Urinary bladder (tissue), 4 donors: ENCODE measurements at places on chromosomes 1 and 21. TPM values are rescaled to one million over a fixed set of nuclear protein-coding genes. Genes with fewer than 3 reads are reported as not detected.

The MYOM3 gene
- 7.7 TPM for total RNA-seq

DNA sequence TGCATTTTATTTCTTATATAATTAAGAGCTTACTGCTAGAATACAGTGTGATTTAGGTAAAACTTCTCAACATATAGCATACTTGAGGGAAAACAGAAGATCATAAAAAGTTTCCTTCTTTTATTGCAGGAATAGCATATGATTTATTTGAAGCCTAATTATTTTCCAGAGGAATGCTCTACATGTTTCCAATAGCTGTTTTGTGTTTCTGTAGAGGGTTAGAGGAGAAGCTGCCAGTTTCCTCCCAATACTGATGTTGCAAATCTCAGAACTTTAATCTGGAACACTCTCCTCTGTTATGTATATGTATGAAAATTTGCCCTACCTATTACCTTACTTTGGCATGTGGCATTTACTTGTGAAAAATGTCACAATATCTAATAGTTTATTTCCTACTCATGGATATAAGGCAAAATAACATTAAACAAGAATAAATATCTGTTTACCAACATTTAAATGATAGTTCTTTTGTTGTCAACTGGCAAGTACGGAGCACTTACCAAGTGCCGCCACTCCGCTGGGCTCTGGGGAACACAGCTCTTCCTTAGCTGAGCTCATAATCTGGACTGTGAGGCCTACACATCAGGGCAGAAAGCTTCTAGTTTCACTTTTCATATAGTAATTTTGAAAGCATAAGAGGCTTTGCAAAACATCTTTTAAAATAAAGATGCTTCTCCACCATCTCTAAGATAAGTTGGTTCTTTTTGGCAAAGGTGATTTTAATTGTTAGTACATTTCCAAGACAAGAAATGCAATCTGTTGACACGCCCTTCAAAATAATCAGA lies 239.8 kb upstream of the C1orf105 start:
- DNase-seq, result no peak

DNA sequence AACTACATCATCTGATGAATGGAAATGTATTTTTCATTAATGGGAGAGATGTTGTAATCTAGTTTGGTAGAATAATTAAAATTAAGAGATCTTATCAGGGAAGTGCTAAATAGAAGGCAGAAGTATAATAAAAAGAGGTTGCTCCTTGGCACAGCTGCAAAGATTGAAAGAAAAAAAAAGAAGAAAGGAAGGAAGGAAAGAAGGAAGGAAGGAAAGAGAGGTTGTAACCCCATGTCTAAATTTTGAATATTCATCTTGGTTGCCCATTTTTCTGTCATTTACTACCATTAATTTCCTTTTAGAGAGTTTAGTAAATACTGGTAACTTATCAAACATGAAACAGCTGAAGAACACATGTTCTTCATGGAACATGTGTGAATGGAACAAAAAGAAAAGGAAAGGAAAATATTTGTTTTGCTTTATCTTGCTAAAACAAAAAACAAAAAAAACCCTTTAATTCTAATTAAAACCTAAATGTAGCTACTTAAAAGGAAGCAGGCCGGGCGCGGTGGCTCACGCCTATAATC lies 10.5 kb upstream of the MDM4 start:
- no peak for DNase-seq

The NTMT2 gene
- total RNA-seq, result 0.48 TPM

DNA sequence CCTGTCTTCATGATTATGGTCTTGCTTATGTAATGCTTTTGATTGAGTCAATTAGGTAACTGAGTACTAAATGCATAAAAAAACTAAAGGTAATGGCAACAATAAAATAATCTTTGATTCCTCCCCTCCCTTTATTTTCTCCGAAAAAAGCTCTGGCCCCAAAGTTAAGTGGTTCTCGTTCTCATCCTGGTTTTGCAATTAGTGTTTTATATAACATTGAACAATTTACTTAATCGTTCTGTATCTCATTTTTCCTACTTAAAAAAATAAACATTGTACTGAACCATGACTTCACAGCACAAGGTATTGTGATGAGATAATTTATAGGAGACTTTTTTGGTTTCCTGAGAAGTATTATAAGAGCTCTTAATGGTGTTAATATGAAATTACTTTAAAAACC lies 11.3 kb downstream of the SLC22A15 start:
- no peak for DNase-seq

DNA sequence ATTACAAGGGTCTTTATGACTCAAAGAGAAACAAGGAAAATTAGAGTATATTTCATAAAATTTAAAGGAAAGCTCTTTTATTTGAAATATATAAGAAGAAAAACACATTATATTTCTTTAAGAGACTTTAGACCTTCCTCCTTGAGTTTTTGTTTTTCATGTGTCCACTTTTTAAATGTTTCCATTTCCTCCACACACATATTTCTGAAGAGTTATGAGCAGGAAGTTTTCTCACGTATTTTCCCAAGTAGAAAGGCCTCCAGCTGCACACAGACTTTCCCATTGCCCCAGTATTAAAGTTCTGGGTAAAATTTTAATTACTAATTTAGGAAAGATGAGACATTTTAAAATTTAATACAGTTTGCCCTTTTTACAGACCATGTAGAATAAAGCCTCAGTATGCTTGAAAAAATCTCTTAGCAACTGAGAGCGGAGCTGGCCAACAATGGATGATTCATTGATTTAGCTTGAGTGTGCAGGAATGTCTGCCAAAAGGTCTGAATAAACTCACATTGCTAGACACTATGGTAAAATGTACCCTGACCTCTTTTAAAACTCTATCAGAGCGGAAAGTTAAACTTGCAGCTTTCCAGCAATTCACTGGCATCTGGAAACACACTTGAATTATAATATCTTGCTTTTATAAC lies 57.9 kb downstream of the DDAH1 start:
- DNase-seq, result peak; percentile 79

- no peak for DNase-seq
These were observed 269.9 kb downstream of the HLX start for GRCh38 chr1:221149111-221149510.

DNA sequence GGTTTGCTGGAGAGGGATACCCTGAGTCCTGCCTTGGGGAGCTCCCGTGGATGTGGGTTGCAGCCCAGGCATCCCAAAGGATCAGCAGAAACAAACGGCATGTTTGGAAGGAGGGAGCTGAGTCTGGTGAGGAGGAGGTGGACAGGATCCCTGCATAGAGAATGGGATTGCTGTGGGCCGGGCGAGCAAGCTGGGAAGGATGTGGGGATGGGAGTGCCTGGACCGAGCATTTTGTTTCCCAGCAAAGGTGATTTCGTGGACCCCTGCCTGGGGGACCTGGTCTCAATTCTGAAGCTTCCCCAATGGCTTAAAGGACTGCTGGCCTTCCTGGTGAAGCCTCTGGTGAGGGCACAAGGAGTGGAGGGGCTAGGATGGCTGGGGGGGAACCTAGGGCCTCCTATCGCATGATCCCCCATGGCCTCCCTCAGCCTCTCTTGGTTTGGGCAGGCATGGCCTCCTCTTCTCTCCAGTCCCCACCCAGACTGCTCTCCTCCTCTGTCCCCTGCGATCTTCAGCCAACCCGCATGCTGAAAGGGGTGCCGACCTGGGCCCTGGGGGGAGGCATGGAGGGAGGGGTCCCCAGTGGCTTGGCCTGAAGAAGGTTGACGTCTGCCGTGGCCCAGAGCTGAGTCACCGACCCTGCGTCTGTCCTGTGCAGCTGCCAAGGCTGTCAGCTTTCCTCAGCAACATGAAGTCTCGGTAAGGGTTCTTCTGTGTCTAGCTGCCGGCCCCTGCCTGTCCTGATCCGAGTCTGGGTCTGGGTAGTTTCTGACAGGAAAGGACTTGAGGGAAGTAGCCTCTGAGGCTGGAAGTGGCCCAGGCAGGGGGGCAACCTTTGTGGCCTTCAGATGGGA lies 16.3 kb downstream of the FAAH start:
- no peak for DNase-seq

GRCh38 chr21:36697851-36698384 lies 997 bp upstream of the SIM2 start:
- DNase-seq, result no peak

GRCh38 chr1:222413991-222414549 lies 133.8 kb downstream of the HHIPL2 start:
- no peak for DNase-seq

The RAVER2 gene
- 25.7 TPM for total RNA-seq

The AKNAD1 gene
- 1.8 TPM for total RNA-seq

GRCh38 chr21:31284797-31285397 lies 59.2 kb downstream of the TIAM1 start:
- no peak for DNase-seq

GRCh38 chr1:231724876-231725647 lies 98.5 kb downstream of the DISC1 start:
- no peak for DNase-seq

The HSF2BP gene
- 1.1 TPM for total RNA-seq

GRCh38 chr1:54409156-54410142 lies 3.3 kb upstream of the SSBP3 start:
- no peak for DNase-seq

DNA sequence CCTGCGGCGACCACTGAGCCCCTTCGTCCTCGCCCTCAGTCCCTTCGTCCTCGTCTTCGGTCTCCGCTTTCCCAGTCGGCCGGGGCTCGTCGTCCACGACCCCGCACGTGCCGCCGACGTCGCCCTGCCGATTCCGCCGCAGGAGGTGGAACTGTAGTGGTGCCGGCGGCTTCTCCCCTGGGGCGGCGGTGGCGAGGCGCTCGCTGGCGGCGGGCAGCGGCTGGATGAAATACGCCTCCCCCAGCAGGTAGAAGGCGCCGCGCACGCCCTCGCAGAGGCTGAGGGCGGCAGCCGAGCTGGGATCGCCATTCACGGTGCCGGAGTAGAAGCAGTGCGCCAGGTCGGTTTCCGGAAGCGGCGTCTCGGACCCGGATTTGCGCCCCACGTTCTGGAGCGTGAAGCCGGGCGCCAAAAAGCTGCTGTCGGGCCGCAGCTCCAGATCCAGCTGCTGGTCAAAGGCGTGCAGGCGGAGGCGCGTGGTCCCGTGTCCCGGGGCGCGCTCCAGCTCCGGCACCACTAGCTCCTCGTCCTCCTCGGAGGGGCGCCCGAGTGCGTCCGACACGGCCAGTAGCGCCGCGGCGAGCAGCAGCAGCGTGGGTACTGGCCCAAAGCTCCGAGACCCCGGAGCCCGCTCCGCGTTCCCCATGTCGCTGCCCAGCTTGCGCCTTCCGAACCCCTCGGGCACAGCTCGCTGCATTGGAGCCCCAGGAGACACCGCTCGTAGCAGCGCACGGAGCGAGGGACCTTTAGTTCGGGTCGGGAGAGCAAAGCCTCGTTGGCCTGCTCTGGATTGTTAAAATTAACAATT lies 747 bp downstream of the ADAMTS1 start:
- DNase-seq, result no peak

- DNase-seq, result no peak
These were observed 15.1 kb downstream of the MCL1 start for GRCh38 chr1:150564051-150564991.

GRCh38 chr1:201676197-201676596 lies 137.3 kb downstream of the NAV1 start:
- no peak for DNase-seq

GRCh38 chr1:109250454-109251276 lies 1.3 kb downstream of the CELSR2 start:
- DNase-seq, result no peak

- DNase-seq, result no peak
These were observed 135.5 kb upstream of the KIAA1614 start for GRCh38 chr1:180777072-180777689.

The TMEM82 gene
- not detected for total RNA-seq

DNA sequence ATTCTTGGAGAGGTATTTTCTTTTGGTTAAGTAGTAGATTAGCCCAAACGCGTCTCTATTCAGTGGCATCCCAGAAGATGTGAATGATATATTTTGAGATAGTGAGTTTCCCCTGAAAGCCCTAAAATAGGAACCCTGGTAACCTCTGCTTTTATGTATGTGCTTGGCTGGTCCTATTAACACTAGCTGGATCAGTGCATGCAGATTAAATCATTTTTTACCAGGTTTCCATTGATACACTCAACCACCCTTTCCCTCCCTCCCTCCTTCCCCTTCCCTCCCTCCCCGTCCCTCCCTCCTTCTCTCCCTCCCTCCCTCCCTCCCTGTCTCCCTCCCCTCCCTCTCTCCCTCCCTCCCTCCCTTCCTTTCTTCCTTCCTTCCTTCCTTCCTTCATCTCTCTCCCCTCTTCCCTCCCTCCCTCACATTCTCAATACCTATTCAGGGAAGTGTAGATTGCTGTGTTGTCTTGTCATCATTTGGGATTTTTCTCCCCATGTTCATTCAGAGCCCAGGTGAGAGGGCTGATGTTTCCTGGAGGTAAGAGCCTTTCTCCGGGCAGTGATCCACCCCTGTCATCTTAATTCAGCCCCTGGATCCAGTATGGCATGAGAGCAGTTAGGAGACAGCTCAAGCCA lies 406.8 kb downstream of the PRDM2 start:
- DNase-seq, result no peak

The RGS8 gene
- total RNA-seq, result 0.05 TPM

- DNase-seq, result no peak
These were observed 41.0 kb downstream of the WASF2 start for GRCh38 chr1:27448982-27449381.

- DNase-seq, result no peak
These were observed 696 bp downstream of the LSS start for GRCh38 chr21:46227811-46228344.

The APOBEC4 gene
- total RNA-seq, result not detected

The S100A1 gene
- total RNA-seq, result not detected

DNA sequence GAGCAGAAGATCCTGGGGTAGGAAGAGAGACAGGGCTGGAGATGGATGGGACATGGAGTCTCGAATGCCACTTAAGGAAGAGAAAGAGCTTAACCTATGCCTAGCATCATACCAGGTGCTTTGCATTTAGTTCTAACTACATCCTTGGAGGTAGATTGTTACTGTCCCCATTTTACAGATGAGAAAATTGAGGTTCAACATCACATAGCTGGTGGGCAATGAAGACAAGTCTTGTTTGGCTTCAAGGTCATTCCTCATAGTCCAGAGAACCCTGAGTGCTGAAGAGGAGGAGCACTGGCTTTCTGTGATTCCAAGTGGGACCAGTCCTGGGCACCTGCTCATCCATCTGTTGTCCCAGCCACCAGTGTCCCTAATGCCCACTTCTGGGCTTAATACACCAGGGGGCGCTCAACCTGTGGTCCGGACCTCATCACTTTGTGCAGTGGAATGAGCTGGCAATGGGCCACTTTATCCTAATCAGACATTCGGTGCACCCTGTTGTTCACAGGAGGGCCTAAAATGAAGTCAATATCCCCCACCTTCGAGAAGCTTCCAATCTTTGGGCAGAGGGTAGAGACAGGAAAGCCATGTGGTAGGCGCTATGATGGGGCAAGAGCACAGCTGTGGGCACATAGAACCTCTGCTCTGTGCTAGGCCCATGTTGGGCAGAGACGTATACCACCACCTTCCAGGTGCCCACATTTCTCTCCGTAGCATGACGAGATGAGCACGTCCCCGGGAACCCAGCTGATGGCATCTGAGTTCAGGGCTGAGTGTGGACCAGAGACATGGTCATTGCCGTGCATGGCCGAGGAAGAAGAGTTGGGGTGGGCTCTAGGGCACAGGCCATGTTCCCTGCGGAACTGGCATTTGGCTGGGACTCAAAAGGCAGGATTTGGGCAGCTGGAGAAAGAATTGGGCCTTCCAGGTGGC lies 9.2 kb downstream of the RPS6KA1 start:
- DNase-seq, result no peak

GRCh38 chr1:153742411-153743142 lies 14.7 kb downstream of the INTS3 start:
- no peak for DNase-seq

- no peak for DNase-seq
These were observed 134.6 kb upstream of the ARHGEF16 start for GRCh38 chr1:3319874-3320245.

- no peak for DNase-seq
These were observed 167.4 kb downstream of the TNFSF18 start for GRCh38 chr1:172883387-172883791.

- DNase-seq, result no peak
These were observed 12.8 kb downstream of the THEMIS2 start for GRCh38 chr1:27885114-27885528.
